ENCODE measurements at places on chromosomes 6 and 20. TPM values are rescaled to one million over a fixed set of nuclear protein-coding genes. Genes with fewer than 3 reads are reported as not detected.

DNA sequence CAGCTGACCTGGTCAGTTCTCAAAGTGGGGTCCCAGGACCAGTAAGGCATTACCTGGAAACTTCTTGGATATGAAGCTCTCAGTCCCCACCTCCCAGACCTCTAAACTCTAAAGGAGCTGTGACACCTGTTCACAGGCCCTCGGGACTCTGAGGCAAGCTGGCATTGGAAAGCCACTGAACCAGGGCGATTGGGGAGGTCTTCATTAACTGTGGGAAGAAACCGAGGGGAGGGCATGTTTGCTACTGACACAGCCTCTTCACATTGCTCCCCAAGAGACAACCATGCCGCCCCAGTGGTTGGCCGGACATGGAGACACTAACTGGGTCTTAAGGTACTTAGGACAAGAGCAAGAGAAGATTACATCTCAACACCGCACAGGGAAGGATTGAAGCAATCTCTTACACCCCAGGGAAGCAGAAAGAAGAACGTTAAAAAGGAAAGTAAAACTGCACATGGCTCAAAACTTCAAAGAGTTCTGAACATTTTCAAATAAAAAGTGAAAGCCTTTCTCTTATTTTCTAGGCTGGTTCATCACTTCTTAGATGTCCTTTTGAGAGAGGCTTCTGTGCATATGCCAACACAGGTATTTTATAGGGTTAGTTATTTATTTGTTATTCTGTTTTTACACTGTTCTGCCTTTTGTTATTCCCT lies 210.0 kb upstream of the CST7 start:
- DNase-seq, result no peak

DNA sequence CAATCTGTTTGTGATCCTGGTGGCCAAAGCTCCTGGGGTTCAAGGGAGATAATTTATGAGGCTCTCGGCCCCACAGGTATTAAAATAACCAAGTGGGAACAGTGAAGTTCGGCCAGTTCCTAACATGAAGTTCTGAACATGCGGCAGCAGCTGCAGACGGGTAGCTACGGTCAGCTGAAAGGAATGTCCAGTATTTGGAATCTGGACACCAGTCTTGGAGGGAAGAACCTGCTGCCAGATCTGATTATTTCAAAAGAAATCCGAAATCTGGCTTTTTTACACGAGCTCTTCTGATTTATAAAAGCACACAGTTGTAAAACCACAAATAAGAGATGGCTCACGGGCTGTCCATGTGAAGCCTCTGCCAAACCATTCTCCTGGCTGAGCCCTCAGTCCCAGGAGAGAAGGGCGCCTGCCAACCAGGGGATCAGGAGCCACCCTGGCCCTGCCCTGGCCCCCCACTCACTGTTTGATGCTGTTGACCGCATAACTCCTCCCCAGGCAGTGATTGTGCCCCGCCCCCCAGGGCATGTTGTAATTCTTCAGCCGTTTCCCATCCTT lies 28.2 kb upstream of the KCNB1 start:
- no peak for DNase-seq

The MANEA gene
- total RNA-seq, result 19.0 TPM

The PRL gene
- not detected for total RNA-seq

The DEFB128 gene
- total RNA-seq, result not detected

The PERP gene
- total RNA-seq, result 18.0 TPM

DNA sequence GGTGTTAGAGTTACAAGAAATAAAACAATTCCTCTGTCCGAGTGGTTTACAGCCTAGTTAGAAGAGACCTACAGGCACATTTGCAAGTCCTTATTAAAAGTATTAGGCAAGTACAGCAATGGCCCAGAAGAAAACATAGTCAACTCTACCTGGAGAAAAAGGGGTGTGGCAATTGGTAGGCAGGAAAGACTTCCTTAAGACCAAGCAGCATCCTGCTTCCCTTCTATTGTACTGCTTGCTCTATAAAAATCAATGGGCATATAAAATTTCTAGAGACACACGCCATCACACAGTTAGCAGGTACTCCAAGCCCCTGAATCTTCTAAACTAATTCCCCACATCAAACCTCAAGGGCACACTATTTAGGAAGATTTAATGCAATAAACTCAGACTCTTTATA lies 185.6 kb downstream of the ATXN1 start:
- DNase-seq, result no peak

The SF3B5 gene
- 128 TPM for total RNA-seq

GRCh38 chr20:4169360-4170190 lies 154.2 kb upstream of the RNF24 start:
- no peak for DNase-seq

GRCh38 chr6:33380272-33380981 lies 11.2 kb upstream of the KIFC1 start:
- DNase-seq, result no peak

All from activated CD4-positive, alpha-beta memory T cell treated with anti-CD3 and anti-CD28 coated beads, Interleukin-2, amount 10 ng/mL, durations not matched to agents 7 days and 5 days (primary cell).